ENCODE measurements at places on chromosomes 4 and X. TPM values are rescaled to one million over a fixed set of nuclear protein-coding genes. Genes with fewer than 3 reads are reported as not detected.

- peak; percentile 53 for DNase-seq
Observed at GRCh38 chr4:40190019-40190418, 6.8 kb upstream of the RHOH start.

DNA sequence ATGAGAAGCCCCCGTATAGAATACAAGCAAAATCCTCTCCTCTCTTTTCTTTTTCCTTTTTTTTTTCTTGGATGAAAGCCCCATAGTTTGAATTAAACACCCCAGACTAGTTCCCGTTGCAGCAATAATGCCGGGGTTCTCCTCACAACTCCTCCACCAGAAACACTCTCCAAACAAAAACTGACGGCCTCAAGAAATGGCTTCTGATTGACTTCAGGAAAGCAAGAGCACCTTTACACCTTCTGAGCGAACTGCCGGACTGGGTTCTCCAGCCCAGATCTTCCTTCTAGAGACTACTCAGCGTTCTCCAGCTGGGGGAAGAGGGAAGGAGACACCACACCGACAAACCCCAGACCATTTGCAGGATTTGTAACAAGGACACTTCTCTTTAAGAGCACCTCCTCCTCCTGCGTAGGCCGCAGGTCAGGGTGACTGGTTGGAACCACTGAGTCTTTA lies 4.0 kb downstream of the HAND2 start:
- DNase-seq = no peak

DNA sequence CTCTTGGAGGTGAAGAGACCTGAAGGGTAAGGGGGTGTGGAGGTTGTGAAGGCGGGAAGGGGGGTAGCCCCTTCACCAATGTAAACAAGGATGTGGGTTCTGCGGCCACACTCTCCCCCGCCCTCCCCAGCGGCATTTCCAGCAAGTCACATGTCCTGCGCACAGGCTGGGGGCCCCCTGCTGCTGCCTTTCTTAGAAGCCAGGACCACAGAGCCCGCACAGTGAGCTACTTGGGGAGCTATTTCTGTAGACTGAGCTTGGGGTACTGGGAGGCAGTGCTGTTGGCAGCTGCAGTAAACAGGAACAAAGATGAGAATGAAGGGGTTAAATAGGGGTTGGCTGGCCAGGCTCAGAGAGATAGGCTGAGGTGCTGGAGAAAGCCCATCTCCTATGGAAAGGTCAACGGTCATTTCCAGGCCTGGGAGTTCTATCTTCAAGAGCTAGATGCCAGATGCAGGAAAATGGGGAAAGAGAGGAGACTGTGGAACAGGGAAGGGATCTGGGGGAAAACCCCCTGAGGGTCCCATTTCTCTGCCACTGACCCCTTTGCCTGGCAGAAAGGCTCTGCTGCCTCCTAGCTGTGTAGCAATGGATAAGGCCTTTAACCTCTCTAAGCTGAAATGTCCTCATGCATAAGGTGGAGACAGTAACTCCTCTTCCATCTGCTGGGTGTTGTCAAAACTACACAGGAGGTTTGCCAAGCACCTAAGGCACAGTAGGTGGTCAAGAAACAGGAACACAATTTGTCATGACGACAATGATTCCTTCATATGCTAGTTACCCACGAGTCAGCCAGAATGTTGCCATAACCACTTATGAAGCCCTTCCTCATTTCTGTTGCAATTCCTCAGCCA lies 18.5 kb upstream of the PIM2 start:
- no peak for DNase-seq

- DNase-seq = no peak
Observed at GRCh38 chr4:100366213-100366612, 151.6 kb downstream of the EMCN start.

DNA sequence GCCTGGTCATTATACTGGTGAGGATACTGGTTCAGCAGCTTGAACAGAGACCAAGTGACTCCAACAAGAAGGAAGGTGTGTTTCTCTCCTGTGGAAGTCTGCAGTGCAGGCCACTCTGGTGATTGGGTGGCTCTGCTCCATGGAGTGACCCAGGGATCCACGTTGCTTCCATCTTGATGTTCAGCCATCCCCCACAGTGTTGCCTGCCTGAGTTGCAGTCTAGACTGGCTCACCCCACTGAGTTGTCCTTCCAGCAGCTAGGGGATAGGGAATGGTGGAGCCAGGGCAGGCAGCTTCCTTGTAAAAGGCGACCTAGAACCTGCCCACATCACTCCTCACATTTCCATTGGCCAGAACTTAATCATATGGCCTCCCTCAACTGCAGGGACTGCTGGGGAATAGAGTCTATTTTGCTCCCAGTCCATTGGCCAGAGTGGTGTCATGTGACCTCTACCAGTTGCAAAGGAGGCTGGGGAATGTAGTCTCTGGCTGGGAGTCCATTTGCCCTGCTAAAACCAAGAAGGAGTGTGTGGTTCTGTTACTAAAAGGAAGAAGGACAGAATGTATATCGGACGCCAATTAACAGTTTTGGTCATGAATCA lies 8.0 kb downstream of the MAN2B2 start:
- no peak for DNase-seq

DNA sequence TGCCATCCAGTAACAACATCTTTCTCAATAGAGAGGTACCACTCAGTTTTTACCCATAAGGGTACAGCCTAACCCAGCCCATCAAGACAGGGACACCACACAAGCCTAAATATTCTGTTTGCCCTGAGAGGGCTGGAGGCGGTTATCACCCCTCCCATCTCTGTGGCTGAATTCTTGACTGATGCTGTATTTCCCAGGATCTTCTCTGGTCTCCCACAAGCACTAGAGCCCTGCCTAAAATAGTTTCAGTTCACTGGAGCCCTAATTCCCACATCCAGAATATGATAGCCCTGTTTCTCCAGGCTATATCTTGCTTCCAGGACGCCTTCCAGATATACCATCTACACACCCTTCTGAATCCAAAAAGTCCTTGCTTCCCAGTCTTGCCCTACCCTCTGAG lies 91.6 kb upstream of the NMU start:
- no peak for DNase-seq

DNA sequence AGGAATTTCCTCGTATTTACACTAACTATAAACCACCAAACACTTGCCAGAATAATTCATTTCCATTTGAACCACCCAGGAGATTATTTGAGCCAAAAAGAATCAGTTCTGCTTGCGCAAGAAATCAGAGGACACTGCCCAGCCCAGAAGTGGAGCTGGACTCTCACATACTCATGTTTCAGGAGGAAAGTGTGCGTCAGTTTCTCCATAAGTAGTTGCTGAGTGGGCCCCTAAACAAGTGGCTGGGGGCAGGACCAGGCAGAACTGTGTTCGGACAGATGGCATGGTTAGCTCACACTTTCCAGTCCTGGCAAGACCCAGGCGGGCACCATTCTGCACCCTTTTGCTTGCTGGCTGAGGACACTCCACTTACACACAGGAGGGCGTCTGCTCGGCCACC lies 38.8 kb downstream of the BTC start:
- DNase-seq = no peak

DNA sequence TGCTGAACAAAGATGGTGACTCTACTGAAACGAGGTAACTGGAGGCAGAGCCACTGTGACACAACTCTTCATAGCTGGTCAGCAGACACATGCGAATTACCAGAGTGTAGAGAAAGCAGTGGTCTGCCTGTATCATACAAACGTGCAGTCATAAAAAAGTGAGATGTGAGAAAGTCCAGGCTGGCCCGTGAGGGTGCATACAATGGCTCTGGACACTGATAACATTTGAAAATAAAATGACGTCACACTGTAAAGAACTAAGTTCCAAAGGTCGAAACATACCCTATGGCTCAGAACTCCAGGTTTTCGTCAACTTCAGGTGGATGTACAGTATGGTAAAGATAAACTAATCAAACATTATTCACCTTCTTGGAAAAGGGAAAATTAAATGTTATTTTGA lies 95.7 kb downstream of the SHISA3 start:
- no peak for DNase-seq

GRCh38 chr4:5370286-5370685 lies 319.0 kb downstream of the STK32B start:
- DNase-seq = no peak

DNA sequence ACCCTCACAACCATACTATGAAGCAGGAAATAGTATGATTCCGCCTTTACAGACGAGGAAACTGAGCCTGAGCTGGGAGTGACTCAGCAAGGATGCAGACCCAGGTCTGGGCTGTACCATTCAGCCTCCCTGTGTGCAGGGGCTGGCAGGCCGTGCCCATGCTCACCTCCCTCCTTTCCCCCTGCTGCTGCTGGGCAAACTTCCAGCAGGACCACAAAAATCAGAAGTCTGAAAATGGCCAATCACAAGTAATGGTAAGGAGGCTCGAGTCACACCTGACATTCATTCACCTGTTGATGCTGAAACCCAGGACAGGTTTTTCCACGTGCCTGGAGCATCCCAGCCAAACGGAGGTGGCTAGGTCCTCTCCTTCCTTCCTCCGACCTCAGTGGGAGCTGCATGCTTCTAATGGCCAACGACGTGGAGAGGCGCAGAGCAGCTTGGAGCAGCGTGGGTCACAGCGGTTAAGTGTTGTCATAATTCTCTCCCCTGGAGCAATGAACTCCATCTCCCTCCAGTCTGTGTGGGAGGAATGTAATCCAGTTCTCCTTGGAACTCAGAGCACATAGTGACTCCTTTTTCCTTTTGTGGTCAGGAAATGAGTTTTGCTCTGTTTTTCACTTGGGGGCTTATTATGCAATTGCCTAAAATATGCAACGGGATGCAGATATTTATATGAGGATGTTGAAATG lies 371.7 kb downstream of the BCOR start:
- DNase-seq = no peak

DNA sequence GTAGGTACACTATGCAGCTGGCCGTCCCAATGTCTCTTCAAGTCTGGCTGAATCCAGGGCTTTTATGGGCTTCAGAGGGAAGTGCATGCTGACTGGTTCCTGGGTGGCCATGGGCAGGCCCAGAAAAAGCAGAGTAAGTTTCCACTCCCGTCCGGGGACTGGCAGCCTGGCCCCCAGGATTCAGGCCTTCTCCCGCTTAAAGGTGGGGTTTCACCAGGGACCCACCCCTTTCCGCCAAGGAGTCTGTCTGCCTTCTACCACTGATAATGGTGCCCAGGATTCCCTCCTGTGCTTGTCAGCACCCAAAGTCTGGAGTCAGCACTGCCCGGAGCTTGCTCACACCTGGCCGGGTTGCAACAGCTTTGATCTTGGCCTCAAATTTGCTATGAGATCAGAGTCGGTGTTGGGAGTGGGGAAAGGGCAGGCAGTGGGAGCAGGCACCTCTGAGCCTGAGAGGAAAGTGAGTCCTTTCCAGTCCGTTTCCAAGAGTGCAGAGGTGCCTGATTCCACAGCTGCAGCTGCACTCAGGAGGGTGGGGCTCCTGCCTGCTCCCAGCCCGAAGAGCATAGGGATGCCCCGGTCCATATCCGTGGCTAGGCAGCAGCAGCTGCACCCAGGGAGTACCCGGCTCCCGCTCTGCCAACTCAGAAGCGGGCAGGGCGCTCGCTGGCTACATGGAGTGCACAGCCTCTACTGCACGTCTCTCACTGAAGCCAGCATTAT lies 1344.3 kb upstream of the ADGRL3 start:
- DNase-seq = no peak

- DNase-seq = no peak
Observed at GRCh38 chr4:8157496-8157895, 1.1 kb downstream of the ABLIM2 start.

GRCh38 chrX:150450519-150451177 lies 87.5 kb downstream of the MAMLD1 start:
- no peak for DNase-seq

DNA sequence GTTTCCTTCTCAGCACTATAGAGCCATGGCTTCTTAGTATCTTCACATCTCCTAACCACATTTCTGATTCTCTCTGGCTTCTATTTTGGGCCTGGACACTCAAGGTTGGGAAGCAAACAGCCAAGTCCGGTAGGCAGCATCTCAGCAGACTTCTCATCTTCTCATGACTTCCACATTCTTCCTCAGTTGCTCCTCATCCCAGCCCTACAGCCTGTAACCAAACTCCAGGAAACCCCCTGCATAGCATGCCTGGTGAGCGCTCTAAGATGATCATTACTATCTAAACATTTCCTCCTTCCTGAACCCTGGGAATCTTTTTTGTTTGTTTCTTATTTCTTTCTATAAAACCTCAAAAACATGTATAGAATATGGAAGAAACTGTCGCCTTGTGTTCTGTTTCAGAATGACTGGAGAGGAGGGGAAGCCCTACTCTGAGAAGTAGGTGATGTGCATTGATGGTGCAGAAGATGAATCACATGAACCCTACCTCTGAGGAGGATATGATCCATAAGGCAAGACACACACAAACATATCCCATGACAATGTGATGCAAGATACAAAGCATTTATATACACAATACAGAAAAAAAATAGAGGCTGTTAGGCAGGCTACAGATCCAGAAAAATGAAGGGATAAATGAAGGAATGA lies 219.8 kb upstream of the GYPA start:
- DNase-seq = no peak

DNA sequence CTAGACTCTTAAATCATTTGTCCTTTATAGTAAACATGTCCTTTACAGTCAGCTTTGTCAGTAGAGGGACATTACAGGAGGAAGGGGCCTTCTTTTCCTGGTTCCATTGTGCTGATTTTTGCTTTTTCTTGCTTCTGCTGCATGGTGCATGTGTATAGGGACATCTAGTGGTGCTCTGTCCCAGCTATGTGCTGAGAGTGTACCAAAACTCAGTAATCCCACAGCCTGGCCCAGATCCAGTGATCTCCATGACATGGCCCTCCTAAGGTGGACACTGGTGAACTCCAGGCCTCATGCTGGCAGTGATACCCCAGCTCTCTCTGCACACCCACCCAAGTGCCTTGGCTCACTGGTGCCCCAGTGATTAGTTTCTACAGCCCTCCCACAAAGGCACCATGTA lies 45.2 kb downstream of the MAGEB17 start:
- no peak for DNase-seq

- no peak for DNase-seq
Observed at GRCh38 chrX:101485212-101485949, at the start of gene ARMCX4. TSS of gene ARMCX4 (plus strand) at chrX:101485456. CDS start at chrX:101488590, 3,134 bp downstream.

GRCh38 chrX:153967536-153968224 lies 3.9 kb downstream of the HCFC1 start:
- DNase-seq = no peak

Gene TBC1D8B
- total RNA-seq = 3.6 TPM

Gene AWAT1
- not detected for total RNA-seq

Gene F8A1
- 25.8 TPM for total RNA-seq

Gene NDNF
- total RNA-seq = 0.35 TPM

Gene MAPK10
- total RNA-seq = 0.10 TPM

Gene RBMXL3
- total RNA-seq = not detected

Gene PWWP3B
- total RNA-seq = 0.12 TPM

Gene CT47C1
- total RNA-seq = not detected

Gene GSX2
- not detected for total RNA-seq

Gene RHOXF2
- not detected for total RNA-seq

Gene TKTL2
- total RNA-seq = not detected

Gene EFNB1
- total RNA-seq = 8.2 TPM

Gene GPRIN3
- total RNA-seq = 36.5 TPM

Gene NPY2R
- not detected for total RNA-seq
